WTC11 (cell line): ENCODE measurements at places on chromosomes 13 and 19. TPM values are rescaled to one million over a fixed set of nuclear protein-coding genes. Genes with fewer than 3 reads are reported as not detected.

ZNF784 gene
- 9.9 to 12.1 TPM (median 11.4 TPM) in 3 replicates for total RNA-seq

DNA sequence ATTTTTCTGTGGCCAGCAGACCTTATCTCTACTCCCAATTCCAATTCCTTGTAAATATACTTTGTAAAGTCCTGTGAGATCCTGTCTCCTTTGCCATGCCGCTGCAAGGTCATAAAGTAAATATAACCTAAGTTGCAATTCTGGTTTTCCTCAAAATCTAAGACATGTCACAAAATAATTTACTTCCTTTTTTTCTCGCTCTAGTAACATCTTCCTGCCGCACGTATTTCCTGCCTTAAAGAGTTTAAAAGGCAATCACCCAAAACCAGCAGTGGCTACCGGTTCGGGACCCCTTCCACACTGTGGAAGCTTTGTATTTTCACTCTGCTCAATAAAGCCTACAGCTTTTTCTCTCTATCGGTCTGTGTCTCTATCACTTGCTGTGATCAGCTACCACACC is 832.0 kb upstream of the SLITRK5 start:
- DNase-seq, result no peak

DNA sequence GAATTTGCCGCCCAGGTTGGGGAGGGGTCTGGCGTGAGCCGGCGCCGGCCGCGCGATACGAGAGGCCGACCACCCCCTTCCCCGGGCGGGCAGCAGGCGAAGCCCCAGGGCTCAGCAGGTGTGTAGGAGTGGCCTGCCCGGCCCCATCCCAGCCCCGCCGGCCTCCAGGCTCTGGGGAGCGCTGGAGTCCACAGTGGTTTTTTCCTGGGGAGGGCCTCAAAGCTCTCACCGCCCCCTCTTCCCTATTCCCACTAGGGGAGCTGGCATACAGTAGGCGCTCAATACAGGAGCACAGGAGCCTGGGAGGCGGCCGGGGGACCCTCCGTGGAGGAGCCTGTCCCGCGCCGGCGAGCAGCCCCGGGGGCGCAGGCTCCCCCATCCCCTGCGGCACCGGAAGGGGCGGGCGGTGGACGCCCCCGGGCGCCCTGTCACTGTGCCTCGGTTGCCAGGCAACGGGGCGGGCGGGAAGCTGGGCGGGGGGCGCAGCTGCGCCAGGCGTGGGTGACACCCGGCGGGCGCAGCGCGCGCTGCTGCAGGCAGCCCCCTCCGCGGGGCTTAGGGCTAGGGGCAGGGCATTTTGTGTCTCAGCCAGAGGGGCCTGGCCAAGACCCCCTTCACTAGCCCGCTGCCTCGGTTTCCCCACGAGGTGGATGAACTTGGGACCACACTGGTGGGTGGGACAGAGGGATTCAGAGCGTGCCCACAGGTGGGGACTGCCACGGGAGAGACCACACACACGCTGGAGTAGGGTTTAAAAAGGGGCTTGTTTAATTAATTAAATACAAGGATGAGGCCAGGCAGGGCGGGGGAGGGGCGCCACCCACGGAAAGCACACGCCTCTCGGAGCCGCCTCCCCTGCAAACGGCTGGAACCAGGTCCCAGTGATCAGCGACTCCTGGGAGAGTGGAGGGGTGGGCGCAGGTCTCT is 3.6 kb upstream of the REXO1 start:
- DNase-seq, result no peak

DNA sequence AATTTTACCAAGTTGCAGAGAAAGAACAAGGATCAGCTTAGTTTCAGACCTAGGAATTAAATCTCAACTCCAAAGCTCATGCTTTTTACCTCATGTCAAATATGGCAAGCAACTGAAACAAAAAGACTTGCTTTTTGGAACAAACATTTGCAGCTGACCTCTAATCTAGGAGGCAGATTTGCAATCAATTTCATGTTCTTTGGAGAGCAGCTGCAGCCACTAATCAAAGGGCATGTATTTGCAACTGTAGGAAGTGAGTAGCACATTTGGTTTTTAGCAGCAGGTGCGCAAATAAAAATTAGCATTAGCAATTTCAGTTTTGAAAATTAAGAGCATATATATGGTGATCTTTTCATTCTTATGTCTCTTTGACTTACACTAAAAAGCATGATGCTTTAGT is 459.3 kb upstream of the SLC10A2 start:
- DNase-seq, result no peak

DNA sequence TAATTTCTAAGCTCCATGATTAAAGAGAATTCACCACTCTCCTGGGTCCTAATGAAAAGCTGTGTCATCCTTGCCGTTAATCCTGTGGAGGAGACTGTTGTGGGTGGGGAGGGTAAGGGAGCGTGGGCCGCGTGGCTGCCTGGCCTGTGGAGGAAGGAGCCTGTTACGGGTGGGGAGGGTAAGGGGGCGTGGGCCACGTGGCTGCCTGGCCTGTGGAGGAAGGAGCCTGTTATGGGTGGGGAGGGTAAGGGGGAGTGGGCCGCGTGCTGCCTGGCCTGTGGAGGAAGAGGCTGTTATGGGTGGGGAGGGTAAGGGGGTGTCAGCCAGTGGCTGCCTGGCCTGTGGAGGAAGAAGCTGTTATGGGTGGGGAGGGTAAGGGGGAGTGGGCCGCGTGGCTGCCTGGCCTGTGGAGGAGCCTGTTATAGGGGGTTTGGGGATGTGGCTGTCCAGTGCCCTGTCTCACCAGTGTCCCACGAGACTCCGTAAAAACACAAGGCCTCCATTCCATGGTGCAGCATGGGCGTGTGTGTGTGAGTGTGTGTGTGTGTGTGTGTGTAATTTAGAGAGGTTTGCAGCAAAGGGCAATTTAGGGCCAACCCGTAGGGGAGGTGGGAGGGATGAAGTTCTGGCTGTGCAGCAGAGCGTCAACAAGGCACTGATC is 15.6 kb upstream of the DCUN1D2 start:
- no peak for DNase-seq

IGFL1 gene
- total RNA-seq, result not detected in 3 replicates
